ENCODE measurements at places on chromosomes 6 and 20.
A peak's percentile ranks its signal among the peaks of the same experiment; 100 is the strongest.

- peak; percentile 61 for DNase-seq
Observed at GRCh38 chr6:157075549-157076450, 247.5 kb downstream of the TMEM242 start.

DNA sequence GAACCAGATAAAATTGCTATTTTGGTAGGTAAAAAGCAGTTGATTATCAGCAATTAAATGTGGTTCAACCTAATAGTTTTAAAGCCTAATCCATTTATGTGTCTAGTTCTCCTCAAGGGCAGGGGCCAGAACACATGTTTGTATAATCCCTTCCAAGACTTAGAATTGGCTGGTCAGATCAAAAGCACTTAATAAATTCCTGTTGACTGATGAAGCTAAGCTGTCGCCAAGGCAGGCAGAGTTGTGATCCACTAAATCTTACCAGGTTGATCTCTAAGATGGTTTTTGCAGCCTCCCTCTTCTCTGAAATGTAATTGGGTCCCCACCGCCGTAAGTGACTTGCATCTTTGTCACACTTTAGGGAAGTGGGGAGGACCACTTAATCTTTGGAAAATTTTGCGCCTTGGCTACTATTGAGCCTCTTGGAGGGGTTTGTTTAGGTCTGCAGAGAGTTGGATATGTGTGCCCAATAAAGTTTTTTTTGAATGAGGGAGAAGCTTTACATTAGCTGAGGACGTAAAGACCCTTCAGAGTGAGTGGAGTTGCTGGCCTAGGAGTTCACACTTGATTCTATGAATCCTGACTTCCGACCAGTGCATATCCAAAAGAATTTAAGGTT, 65.9 kb downstream of the PHF20 start:
- DNase-seq, result no peak

DNA sequence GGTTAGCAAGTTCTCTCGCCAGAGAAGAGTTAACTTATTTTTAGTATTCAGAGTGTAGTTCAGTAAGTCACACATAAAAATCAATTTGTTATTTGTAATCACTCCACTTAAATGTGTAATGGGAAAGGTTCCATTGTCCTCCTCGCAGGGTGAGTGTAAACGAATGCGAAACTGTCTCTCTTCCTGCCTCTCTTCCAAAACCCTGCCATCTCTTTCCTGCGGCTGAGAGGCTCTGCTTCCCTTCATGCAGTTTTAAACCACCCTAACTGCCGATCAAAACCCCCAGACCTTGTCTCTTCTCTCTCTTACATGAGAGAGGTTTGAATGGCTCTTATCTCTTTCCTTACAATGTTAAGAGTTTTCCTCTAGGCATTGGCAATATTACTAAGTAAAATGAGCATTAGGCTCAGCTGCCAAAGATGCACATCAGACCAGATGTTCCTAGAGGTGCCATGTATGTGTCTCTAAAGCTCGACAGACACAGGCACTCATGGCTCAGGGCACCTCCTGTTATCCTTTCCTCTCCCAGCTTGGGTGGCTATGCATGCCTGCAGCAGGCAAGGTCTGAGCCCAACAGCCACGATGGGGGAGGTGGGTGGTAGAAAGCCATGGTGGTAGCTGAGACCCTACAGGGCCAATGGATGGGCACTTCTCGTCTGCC, 91.2 kb downstream of the JARID2 start:
- no peak for DNase-seq

- peak; percentile 87 for DNase-seq
Observed at GRCh38 chr6:109743739-109744138, 52.6 kb downstream of the FIG4 start.

GRCh38 chr20:37968841-37969401, 64.3 kb downstream of the TTI1 start:
- DNase-seq, result peak; percentile 22

GRCh38 chr20:50481741-50482140, 28.4 kb upstream of the PTPN1 start:
- DNase-seq, result no peak

GRCh38 chr20:7392542-7393206, 547.6 kb downstream of the HAO1 start:
- DNase-seq, result peak; percentile 42

GRCh38 chr6:127051571-127052260, 66.8 kb upstream of the RSPO3 start:
- DNase-seq, result peak; percentile 91

DNA sequence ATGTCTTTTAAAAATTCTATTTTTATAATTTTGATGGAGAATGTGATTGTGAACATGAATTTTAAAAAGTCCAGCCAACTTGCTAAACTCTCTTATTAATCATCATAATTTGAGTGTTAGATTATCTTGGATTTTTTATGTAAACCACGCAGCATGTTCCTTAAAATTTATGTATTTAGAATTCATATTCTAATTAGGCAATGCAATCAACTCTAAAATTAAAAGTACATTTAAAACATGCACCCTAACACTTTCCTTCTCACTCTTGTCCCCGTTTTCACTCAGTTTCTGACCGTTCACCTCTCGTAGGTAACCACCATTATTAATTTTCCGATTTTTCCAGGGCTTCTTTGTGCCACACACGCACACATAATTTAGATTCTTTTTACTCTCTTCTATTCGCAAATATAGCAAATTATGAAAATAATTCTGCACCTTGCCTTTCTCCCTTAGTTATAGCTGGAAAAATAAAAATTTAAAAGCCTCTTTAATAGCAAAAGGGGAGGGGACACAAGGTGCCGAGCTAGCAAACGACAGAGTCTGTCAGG, 329 bp upstream of the ZKSCAN3 start:
- no peak for DNase-seq

DNA sequence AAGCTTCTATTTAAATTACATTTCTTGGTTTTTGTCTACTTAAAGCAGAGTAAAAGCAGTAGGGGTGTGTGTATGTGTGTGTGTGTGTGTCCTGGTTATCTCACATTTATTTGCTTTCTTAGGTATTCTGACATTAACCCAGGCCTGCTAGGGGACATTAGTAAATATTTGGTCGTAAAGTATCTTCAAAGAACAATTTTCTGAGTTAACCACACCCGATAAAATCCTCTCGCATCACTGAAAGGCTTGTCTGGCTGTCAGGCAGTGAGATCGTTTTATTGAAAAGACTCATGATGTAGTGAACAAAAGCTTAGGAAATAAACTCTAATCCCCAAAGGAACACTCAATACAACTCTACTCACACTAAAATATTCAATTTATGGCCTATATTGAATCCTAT, 77.9 kb downstream of the ZNF217 start:
- no peak for DNase-seq

- DNase-seq, result no peak
Observed at GRCh38 chr6:166907373-166907841, 48.9 kb downstream of the RNASET2 start.

GRCh38 chr6:8628063-8628462, 192.7 kb upstream of the SLC35B3 start:
- DNase-seq, result no peak

GRCh38 chr6:138538390-138539031, 39.2 kb upstream of the NHSL1 start:
- DNase-seq, result peak; percentile 65

DNA sequence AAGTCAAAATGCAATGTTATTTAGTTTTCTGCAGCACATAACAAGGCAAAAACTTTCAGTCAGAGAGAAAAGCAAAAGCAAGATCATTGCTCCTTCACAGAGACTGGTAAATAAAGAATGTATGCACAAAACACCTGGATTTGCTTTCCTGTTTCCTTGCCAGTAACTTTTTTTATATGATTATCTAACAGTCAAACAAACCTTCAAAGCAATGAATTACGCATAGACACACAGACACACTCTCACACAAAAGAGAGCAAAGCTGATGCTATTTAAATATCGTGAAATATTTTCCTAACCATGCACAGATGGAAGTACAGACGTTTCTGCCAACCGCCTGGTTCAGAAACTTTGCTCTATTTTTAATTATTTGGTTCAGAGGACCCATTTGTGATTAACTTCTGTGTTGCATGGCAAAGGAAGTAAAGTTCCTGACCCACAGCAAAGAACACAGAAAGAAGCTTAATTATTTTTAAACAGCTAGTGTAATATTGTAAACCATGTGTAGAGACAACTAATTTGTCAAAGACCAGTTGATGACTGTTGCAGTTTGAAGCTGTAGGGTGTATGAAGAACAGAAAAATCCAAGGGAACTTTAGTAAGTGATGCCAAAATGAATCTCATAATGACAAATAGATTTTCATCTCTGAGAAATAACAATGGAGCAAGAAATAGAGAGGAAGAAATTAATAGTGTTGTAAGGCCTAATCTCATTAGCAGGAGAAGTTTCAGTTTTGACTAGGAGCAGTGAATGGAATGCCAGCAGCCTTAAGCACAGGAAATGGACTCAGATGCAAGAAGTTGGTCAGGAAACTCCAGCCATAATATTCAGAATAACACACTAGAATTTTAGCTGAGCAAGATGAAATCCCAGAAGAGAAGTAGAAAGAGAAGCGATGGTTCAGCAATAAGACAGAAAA, 24.1 kb downstream of the ATXN1 start:
- DNase-seq, result peak; percentile 73

GRCh38 chr20:17873410-17874270, 95.0 kb downstream of the SNX5 start:
- DNase-seq, result peak; percentile 97

DNA sequence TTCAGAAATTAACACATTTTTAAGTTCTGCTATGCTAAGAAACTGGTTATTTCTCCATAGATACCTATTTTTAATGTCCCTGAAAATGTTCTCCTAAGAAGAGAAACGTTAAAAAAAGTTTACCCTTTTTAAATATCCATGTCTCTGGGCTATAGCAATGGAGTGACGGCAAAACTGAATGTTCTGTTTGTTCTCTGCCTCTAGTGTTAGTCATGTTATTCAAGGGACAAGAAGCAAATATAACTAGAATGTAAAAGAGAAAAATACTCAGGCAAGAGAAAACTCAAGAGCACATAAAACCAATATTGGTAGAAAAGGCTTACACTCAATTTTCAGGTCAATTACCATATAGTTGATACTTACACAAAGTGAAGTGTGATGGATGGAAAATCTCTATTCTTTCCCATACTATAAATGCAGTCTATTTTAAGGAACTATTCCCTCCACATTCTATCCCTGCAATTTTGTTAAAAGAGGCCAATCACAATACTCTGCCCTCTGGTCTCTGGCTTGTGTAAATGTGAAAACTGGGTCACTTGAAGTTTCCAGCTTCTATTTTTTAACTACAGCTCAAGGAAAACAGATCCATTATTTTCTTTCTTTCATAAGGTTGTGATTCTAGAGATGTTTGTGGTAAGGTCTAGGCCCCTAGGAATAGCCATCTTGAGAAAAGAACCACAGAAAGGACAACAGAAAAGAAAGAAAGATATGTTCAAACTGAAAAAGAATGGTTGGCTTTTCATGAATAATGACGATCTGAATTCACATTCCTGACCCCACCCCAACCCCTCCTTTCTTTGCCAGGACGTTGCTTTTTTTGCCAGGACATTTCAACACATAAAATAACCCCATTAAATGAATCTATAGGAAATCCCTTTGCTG, 200.3 kb upstream of the FAM83B start:
- DNase-seq, result peak; percentile 68

DNA sequence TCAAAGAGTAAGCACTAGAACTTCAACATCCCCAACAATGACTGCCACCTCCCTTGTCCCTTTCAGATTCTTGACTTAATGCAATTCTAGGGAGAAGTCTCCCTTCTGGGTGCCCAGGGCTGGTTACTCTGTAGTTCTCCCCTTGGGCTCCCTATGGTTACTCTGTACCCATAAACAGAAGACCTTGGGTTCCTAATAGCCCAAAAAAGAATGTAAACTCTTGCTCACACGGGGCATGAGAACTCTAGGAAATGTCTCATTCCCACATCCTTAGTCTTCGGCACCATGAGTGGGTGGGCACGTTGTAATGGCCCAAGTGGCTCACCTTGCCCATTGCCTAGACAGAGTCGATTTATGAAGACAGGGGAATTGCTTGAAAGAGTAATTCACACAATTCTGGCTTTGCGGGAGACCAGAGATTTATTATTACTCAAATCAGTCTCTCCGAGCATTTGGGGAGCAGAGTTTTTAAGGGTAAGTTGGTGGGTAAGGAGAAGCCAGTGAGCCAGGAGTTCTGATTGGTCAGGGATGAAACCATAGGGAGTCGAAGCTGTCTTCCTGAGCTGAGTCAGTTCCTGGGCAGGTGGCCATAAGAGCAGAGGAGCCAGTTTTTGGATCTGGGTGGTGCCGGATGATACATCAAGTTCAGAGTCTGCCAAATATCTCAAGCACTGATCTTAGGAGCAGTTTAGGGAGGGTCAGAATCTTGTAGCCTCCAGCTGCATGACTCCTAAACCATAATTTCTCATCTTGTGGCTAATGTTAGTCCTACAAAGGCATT, 61.2 kb upstream of the SIRPG start:
- DNase-seq, result peak; percentile 83

GRCh38 chr20:41509316-41510200, 108.6 kb downstream of the CHD6 start:
- peak; percentile 44 for DNase-seq

DNA sequence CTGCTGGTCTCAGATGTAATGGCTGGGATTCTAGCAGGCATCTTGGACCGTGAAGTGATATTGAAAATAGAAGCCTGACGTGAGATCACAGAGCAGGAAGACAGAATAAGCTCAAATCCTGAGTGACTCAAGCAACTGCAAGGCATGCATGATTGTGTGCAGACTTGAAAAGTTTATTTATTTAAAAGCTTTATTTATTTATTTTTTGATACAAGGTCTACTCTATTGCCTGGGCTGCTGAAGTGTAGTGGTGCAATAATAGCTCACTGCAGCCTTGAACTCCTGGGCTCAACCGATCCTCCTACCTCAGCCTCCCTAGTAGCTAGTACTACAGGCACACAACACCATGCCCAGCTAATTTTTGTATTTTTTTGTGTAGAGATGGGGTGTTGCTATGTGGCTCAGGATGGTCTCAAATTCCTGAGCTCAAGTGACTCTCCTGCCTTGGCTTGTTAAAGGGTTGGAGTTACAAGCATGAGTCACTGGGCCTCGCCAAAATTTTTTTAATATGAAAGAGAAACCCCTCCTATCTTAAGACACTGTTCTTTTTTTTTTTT, 40.1 kb upstream of the RNF144B start:
- DNase-seq, result peak; percentile 67

GRCh38 chr6:166724576-166724975, 97.5 kb upstream of the RPS6KA2 start:
- DNase-seq, result peak; percentile 50

- no peak for DNase-seq
Observed at GRCh38 chr6:3393836-3394202, 63.0 kb downstream of the SLC22A23 start.

GRCh38 chr20:45518282-45518681, 2.9 kb upstream of the SPINT3 start:
- DNase-seq, result no peak

DNA sequence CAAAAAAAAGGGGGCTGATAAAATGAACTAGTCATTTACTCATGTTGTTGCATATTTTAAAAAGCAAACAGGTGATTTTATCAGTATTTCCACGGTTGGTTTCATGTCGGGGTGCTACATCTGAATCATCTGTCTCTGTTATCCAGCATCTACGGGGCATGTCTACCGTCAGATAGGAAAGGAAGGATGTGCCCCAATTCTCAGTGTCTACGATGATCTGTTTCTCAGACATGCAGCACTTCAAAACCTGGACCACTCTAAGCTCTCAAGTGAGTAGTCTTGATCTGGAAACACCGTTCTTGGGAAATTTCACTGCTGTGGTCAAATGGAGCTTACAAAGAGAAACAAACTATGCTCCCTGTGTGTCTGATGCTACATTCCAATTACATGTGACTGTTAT, 240.3 kb upstream of the TAB2 start:
- DNase-seq, result peak; percentile 87

Data from fibroblast of skin of right biceps (primary cell).